Stimulated activated naive CD8-positive, alpha-beta T cell treated with anti-CD3 and anti-CD28 coated beads, Interleukin-15, amount 100 ng/mL, for 72 hours (primary cell): ENCODE measurements at places on chromosomes 3 and 15.

DNA sequence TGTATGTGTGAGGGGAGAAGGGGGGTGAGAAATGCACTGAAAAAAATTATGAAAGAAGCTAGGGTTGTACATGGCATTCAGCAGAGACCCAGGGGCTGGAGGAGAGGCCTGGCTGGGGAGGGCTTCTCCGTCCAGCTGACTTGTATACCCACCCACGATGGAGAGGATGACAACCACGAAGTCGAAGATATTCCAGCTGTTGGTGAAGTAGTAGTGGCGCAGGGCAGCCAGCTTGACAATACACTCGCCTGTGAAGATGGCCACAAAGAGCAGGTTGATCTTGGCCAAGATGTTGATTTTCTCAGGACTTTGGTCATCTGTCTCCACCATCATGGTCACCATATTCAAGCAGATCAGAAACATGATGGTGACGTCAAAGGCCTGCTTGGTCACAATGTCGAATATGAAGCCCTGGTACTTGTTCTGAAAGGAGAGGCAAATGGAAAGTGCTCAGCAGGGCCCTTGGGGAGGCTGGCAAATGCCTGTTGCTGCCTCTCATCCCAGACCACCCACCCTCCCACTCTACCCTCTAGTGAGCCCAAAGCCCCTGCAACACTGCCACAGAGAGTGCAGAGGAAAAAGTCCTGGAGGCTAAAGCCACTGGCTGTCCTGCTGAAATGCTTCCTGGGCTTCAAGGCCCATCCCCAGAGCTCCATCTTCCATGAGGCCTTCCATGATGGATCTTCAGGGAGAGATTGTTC, 58.1 kb downstream of the EXOG start:
- no peak for DNase-seq

- no peak for DNase-seq
These were observed 245.0 kb upstream of the RASGRP1 start for GRCh38 chr15:38809621-38810020.

DNA sequence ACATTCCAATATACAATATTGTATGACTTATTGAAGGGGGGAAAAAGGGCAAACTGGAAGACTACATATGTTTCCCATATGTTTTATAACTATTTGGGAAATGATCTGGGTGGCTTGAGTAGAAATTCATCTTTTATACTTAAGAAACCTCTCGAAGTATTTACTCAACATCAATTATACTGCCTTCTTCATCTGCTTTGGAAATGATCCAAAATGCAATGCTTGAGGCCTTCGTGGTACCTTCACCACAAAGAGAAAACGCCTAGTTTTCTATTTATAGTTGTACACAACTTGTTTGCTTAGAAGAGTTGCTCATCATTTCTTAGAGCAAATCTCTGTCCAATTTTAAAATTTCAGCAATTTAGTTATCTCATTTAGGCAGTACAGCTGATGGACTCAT, 18.8 kb downstream of the ACKR4 start:
- no peak for DNase-seq

DNA sequence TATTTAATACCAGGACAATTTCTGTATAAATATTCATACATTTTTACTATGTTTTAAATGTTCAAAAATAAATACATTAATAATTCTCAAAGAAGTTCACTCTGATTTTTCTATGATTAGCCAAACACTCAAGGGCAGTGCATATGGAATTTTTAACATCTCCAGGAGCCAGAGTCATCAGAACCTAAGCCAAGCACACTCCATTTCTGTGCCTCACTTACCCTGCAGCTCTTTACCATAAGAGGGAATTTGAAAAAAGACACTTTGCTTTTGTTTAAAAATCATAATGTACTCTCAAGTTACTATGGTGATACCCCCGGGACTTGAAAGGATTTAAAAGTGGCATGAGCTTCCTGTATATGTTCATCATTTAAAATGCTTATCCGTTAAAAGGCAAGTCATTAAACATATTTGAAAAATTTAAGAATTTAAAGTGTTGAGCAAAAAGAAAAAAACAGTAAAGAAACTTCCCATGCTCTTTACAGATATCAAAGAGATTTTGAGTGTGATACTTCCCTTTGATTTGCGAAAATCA, 747.4 kb upstream of the NECTIN3 start:
- no peak for DNase-seq

GRCh38 chr3:195451373-195452015, 8.7 kb upstream of the ACAP2 start:
- DNase-seq: no peak

- DNase-seq: no peak
These were observed 346.8 kb upstream of the ZNF717 start for GRCh38 chr3:76132154-76132470.

GRCh38 chr15:74374648-74375302, 7.3 kb upstream of the CYP11A1 start:
- DNase-seq: no peak

DNA sequence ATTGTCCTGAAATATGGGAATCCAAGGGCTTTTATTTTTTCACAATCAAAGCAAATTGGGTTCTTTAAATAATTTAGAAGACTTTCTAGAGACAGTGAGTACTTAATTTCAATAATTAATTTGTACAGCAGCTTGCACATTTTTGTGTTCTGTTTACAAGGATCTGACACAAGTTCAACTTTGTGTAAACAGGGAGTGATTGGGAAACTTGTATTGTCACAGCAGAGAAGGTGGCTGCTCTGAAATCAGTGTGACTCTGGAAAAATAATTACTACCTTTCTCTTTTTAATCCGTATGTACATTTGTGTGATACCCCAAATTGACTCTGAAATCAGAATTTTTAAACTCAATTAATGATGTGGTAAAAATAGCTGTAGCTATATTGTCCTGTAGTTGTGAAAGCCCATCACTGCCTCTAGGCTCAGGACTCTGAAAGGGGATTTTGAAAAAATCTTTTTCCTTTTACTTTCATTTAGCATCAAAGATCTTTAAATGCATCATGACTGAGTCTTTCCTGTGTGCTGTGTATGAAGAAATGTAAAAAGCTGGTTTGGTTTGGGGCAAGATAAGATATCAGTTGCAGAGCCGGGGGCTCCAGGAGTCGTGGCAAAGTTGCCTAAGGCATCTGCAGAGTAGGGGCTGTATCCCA, 45.1 kb downstream of the MFSD1 start:
- DNase-seq: no peak
